Activated B cell treated with CpG ODN at 0.5 μM for 24 hours (primary cell): ENCODE measurements at places on chromosomes 13 and 19. TPM values are rescaled to one million over a fixed set of nuclear protein-coding genes. Genes with fewer than 3 reads are reported as not detected.

Gene TPTE2
- total RNA-seq = not detected in 2 replicates

Gene MADCAM1
- 0.40 and 0.76 TPM in 2 replicates for total RNA-seq

Gene BRSK1
- 1.3 and 2.7 TPM in 2 replicates for total RNA-seq

Gene C19orf38
- 0.62 and 1.0 TPM in 2 replicates for total RNA-seq

Gene DNAAF3
- total RNA-seq = not detected in 2 replicates

Gene ZNF382
- total RNA-seq = 11.5 and 14.4 TPM in 2 replicates

Gene ZNF571
- 5.0 and 5.2 TPM in 2 replicates for total RNA-seq

Gene TCF3
- 139 and 143 TPM in 2 replicates for total RNA-seq

Gene CGB1
- total RNA-seq = not detected in 2 replicates

Gene FOXA3
- not detected in 2 replicates for total RNA-seq

Gene UBE2L5
- 0.24 and 0.42 TPM in 2 replicates for total RNA-seq

Gene MEF2B
- total RNA-seq = 11.7 and 15.5 TPM in 2 replicates

Gene ZNF667
- total RNA-seq = 2.0 and 2.6 TPM in 2 replicates
